ENCODE measurements at places on chromosomes 12 and 14.

- peak; percentile 51 for DNase-seq
Observed at GRCh38 chr12:68317047-68317667, 15.0 kb downstream of the MDM1 start.

DNA sequence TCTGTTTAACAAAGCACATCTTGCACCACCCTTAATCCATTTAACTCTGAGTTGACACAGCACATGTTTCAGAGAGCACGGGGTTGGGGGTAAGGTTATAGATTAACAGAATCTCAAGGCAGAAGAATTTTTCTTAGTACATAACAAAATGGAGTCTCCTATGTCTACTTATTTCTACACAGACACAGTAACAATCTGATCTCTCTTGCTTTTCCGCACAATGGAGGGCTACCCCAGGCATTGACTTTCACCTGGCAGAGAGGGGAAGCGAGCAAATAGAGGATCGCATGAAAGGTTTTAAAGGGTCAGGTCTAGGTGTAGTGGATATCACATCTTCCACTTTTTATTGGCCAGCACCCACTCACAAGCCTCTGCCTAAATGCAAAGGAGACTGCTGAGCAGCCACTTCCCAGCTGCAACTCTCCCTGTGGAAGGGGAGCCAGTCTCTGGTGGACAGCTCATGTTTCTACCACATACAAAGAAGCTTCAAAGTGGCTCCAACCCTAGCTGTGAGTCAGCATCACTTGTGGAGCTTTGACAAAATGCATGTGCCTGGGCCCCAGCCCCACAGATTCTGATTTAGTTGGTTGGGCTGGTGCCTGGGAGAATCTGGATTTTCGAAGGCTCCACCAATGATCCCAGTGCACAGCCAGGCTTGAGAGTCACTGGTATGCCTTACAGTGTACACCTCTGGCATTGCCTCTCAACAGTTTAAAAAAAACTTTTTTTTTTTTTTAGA is 7.2 kb upstream of the FNTB start:
- no peak for DNase-seq

GRCh38 chr12:53500142-53500775 is 824 bp upstream of the TARBP2 start:
- peak; percentile 71 for DNase-seq

DNA sequence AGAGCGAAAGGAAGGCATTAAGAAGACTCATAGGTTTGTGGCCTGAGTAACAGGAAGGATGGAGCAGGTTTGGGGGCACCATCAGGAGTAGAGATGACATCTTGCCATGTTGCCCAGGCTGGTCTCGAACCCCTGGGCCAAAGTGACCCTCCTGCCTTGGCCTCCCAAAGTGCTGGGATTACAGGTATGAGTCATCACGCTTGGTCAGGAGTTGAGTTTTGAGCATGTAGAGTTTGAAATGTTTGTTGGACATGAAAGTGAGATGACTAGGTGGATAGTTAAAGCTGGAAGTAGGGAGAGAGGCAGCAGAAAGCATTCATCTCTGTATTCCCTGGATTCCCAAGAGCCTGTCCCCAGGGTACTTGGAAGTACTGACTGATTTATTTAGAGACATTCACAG is 112.6 kb downstream of the ERC1 start:
- DNase-seq = no peak

- no peak for DNase-seq
Observed at GRCh38 chr14:78989221-78989620, 819.0 kb downstream of the NRXN3 start.

DNA sequence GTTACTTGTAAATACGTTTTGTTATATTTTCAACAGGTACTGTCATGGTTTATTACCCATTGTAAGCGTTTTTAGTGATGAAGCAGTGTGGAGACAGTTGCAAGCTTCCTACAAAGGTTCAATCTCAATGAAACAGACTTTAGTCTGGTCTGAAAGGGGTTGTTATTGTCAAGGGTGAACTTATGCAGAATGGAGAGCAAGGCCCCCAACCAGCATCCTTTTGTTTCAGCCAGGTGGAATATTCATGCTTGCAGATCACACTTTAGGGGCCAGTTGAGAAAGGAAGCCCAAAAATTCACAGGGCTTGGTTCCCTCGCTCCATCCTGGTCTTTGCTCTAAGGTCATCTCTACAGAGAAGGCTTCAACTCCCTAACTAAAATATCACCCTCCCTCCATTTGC is 103.7 kb downstream of the PRICKLE1 start:
- no peak for DNase-seq

DNA sequence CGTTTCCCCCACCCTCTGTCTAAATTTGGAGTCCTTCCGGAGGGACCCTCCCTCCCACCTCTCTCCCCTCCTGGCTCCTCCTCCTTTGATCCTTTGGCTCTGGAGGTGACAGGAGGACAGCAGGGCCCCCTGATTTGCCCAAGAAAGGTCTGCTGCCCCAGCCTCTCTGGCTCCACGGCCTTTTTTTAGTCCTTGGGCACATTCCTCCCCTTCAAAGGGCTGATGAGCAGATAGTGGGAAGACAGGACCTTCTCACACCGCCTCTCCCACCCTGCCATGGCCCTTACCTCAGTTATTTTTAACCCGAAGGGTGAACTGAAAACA is 196 bp upstream of the MYH6 start:
- no peak for DNase-seq

DNA sequence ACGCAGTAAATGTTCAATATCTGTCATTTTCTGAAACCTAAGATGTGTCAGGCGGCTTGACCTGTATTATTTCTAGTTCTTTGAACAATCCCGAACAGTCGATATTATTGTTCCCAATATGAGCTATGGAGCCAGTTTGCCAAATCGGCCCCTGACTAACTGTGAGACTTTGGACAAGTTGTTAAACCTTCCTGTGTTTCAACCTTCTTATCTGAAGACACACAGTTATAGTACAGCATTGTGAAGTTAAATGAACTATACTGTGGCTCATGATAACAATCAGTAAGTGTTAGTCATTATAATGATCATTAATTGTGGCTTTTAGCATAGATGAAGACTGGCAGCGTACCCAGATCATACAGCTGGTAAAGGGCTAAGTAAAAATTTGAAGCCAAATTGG is 23.4 kb downstream of the DDX47 start:
- no peak for DNase-seq

DNA sequence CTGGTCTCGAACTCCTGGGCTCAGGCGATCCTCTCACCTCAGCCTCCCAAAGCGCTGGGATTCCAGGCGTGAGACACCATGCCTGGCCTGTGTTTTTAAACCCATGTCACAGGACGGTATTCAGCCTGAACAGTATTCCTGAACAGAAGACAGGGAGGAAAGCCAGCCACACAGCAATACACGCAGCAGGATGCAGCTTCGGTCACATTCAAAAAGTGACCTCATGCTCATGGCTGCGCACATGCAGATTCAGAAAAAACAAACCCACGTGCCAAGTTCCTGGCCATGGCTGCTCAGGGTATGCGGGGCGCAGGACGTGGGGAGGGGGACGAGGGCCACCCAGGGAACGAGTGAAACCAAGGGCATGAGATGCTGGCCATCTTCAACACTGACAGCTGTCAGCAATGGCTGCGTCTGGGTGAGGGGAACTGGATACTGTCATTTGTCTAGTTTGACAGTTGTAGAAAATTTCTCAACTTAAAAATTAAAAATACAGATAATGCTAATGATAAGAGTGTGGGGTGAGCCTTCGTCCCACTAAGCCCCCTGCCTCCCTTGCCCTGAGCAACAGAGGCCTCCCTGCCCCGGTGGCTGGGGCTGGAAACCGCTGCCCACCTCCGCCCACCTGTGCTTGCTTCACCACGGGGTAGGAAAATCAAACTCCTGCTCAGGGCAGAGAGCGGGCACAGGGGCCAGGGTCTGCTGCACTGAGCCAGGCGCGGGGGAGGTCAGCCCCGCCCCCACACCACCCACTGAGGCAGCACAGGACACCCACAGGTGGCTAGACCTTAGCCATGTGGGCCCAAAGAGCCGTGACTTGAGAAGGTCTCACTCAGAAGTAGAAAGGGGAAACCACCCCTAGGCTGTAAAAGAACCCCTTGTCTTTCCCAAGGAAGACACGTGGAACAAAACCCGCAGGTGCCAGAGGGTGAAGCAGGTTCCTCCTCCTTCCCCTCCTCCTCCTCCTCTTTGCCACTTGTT is 84.2 kb downstream of the SCARB1 start:
- DNase-seq = no peak

DNA sequence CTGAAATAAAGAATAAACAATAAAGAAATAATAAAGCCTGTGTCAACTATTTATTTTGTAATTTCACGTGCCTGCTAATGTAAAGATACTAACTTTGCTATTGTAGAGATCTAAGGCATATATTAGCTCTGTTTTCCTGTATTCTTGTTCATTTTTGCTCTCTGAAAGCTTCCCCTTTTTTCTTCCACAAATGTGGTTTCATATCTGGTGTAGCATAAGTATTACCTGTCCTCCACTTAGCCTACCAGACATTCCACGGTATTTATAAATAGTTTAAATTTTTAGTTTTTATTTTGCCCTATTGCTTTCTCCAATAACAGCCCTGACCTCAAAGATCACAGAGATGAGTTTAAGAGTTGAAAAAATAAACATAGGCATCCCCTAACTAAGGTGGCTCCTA is 92.6 kb upstream of the ATP2B1 start:
- DNase-seq = no peak

- DNase-seq = no peak
Observed at GRCh38 chr12:61384511-61384910, 875.7 kb upstream of the USP15 start.

GRCh38 chr12:98308141-98308540 is 207.2 kb upstream of the TMPO start:
- DNase-seq = no peak

GRCh38 chr14:71716041-71716772 is 216.0 kb upstream of the RGS6 start:
- no peak for DNase-seq

GRCh38 chr14:84027351-84027750 is 1502.6 kb upstream of the FLRT2 start:
- DNase-seq = no peak

GRCh38 chr12:54294152-54294952 is 6.5 kb downstream of the NFE2 start:
- DNase-seq = peak; percentile 58

GRCh38 chr12:106248846-106249371 is 1.1 kb upstream of the CKAP4 start:
- DNase-seq = no peak

Data from testis (tissue), 5 donors.